ENCODE measurements at places on chromosomes 11 and 22. TPM values are rescaled to one million over a fixed set of nuclear protein-coding genes. Genes with fewer than 3 reads are reported as not detected.

Gene SYT8
- polyA plus RNA-seq = not detected

Gene DDTL
- polyA plus RNA-seq = 0.56 TPM

Gene RPUSD4
- 43.4 TPM for polyA plus RNA-seq

Gene CADM1
- polyA plus RNA-seq = 92.1 TPM

Gene SYCE3
- polyA plus RNA-seq = not detected

Gene TECTA
- polyA plus RNA-seq = 2.6 TPM

Gene CASTOR1
- polyA plus RNA-seq = 2.2 TPM

Gene GLB1L2
- polyA plus RNA-seq = 4.0 TPM

Gene NCAM1
- 158 TPM for polyA plus RNA-seq

Gene TBRG1
- 83.2 TPM for polyA plus RNA-seq

Measured in neural cell (in vitro differentiated cells).